ENCODE measurements at places on chromosomes 11 and 22.
A peak's percentile ranks its signal among the peaks of the same experiment; 100 is the strongest.

DNA sequence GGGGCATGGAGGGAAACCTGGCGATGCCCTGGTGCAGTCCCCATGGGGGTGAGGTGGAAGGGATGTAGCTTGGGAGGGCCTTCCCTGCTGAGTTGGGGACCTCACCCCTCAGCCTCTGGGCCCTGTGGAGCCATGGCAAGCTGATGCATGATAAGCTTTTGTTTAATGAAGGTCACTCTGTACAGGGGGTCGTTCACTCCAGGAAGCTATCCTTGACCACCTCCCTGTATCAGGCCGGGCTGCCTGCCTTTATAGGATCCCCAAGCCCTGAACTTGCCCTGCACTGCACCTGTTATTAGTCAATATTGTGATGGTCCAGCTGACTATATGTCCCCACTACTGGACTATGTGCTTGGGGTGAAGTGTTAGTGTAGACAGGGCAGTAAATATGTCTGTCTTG, 49.7 kb upstream of the MYEOV start:
- no peak for DNase-seq

DNA sequence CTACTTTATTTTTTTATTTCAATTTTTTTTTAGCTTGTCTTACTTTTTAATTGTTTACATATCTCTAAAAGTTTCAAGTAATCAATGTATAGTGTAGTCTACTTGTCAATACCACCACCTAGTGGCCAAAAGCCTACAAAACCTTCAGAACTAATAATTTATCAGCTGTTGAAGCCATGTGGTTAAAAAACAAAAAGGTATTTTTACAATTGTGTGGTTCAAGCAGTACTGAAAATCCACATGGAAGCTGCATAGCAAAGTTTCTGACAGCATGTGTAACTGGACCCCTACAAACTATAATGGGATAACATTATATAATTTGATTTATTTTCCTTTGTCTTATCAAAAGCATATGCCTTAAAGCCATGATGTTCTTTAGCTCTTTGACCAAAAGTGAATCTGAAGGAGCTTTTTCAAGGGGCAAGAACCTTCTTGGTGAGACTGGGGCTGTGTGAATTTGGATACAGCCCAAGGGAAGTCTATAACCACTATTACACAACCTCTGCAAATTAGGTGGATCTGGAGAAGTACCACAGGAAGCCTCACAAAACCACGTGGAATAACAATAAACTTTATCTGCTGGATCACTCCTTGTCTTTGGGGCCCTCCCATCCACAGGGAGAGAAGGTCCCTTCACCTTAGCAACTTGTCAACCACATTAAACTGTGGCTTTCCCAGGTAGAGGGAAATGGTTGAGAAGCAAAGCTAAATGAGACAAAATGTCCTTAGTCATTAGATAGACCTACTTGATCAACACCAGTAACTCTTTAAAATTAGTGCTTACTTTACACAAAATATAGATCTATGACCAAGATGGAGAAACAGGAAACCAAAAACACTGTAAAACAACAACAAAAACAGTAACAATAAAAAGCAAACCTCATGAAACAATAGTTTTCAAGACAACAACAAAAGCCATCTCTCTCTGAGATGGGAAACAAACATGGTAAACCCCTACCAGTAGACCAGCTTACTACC, 9.9 kb downstream of the NARS2 start:
- peak; percentile 16 for DNase-seq

DNA sequence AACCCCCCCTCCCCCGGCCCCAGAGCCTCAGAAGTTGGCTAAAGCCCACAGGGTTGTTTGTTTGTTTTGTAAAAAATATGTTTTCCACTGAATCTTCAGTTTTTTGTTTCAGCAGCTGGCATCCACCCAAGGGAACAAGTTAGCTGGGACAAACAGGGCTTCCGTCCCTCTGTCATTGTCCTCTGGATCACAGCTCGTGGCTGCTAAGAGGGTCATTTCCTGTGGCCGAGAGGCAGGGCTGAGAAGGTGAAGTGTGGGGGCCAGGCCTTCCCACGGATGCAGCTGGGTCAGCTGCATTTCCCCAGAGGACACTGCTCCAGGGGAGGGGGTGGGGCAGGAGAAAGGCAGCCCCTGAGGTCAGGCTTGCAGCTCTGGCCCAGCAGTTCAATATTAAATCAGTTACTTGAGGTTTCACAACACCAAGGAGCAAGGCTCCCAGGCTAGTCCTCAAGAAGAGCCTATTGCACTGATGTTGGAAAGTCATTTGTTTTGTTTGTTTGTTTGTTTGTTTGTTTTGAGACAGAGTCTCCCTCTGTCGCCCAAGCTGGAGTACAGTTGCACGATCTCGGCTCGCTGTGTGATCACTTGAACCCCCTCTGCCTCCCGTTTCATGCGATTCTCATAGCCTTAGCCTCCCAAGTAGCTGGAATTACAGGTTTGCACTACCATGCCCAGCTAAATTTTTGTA, 34.4 kb upstream of the SMTN start:
- no peak for DNase-seq

DNA sequence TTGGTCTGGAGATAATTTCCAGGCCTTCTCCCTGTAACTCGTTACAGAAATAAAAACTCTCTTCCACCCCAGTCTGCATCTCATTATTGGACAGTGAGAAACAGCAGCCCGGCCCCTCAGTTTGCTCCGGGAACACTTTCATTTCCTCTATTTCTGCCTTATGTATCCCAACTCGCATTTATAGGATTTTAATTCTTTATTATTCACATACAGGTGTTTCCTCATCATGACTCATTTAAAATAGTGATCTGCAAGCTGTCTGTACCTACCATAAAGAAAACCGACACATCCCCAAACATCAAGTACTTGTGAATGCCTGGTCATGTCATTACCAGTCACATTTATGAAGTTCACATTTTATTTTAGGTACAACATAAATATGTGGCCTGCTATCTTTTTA, 42.8 kb downstream of the PIWIL3 start:
- DNase-seq = no peak

- DNase-seq = no peak
These were observed 731.5 kb downstream of the NTM start for GRCh38 chr11:132101881-132102280.

DNA sequence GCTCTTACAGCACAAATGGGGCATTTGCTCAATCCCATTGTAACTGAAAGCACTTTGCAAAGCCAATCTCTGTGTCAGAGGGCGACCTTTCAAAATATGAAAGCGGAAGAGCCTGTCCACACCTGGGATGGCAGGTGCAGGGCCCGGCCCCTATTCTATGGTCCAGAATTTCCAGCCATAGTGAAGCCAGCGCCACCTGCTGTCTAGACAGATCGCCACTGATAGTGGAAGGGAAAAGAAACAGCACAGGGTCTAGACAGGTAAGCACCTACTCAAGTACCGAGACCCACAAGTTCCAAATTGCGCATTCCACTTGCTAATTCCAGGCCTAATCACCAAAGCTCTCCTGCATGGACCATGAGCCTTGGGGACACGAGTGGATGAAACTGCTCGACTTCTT, 141.4 kb downstream of the NTM start:
- no peak for DNase-seq

- DNase-seq = no peak
These were observed 118.2 kb downstream of the ABTB2 start for GRCh38 chr11:34239465-34240149.

DNA sequence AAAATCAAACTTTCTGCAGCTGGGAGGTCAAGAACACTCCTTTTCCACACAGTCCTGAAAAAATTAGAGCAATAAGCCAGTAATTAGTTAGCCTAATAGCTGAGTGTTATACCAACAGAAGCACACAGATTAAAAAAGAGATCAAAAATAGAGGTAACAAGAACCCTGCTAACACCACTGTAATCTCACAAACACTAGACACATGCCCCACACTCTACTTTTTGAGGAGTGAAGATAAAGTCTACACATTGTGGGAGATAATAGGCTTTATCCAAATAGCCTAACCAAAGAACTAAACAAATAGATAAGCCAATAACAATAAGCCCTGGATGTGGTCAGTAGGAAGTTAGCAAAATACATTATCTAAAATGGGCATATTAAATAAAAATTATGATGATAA, 372.7 kb upstream of the ANO5 start:
- DNase-seq = no peak

- DNase-seq = no peak
These were observed 198.3 kb downstream of the CASP12 start for GRCh38 chr11:104699981-104700380.

DNA sequence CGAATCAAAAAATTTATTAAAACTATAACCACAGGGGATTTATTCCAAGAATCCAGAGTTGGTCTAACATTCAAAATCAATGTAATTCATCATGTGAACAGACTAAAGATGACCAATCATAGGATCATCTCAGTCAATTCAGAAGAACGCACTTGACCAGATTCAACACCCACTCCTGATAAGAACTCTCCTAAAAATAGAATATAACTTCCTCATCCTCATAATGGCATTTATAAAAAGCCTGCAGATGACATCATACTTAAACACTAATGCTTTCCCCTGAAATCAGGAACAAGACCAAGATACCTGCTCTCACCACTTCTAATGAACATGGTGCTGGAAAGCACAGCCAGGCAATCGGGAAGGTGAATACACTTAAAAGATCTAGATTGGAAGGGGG, 10.5 kb upstream of the MUC2 start:
- DNase-seq = no peak

DNA sequence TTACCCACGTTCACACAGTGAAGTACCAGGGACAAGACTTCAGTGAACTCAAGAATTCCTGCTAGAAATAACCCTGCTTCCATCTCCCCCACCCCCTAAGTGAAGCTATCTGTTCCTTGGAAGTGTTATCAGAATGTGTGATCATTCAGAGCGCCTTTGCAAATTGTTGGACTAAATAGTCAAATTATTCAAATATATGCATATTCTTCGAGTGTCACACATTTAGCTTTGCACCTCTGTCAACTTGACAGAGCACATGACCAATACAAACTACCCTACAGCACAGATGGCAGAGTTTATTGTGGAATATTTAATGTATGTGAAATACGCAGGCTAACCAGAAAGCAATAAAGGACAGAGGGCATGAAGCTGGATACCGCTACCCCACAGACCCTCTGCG, 2.6 kb upstream of the BDNF start:
- DNase-seq = no peak

GRCh38 chr11:103892603-103893002, 143.8 kb upstream of the DDI1 start:
- no peak for DNase-seq

GRCh38 chr11:71532036-71532610, 5.1 kb downstream of the KRTAP5-7 start:
- DNase-seq = no peak

DNA sequence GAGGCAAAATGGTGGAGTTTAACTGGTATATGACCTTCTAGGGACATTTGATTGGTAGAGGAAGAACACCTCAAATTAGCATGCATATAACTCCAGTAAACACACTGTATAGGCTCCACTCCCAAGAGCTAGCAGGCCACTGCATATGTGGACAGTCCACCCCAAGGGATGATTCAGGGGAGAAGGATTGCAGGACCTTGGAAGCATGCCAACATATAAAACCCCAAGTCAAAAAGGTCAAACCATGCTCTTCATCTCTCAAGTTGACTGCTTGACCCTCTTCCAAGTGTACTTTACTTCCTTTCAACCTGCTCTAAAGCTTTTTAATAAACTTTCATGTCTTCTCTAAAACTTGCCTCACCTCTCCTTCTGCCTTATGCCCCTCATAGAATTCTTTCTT, 459.9 kb upstream of the CCDC179 start:
- DNase-seq = no peak

- peak; percentile 80 for DNase-seq
These were observed 872 bp downstream of the TMA7B start for GRCh38 chr22:39960791-39961746.

DNA sequence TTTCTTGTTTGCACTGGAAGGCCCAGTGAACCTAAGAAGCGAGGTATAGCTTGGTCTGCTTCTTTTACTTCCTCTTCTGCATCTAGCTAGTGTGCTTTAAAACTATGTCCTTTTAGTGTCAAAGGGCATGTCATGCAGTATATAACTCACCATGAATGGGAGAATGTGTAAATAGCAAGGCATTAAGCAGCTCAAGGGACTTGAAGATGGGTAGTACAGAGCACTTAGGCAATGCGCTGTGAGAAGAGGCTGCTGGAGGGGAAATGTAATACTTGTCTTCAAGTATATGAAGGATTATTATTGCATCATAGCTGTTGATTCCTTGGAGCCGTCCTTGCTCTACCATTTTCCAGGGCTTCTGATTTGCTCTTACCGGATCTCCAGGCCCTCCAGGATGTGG, 7.6 kb downstream of the MAML2 start:
- DNase-seq = no peak

DNA sequence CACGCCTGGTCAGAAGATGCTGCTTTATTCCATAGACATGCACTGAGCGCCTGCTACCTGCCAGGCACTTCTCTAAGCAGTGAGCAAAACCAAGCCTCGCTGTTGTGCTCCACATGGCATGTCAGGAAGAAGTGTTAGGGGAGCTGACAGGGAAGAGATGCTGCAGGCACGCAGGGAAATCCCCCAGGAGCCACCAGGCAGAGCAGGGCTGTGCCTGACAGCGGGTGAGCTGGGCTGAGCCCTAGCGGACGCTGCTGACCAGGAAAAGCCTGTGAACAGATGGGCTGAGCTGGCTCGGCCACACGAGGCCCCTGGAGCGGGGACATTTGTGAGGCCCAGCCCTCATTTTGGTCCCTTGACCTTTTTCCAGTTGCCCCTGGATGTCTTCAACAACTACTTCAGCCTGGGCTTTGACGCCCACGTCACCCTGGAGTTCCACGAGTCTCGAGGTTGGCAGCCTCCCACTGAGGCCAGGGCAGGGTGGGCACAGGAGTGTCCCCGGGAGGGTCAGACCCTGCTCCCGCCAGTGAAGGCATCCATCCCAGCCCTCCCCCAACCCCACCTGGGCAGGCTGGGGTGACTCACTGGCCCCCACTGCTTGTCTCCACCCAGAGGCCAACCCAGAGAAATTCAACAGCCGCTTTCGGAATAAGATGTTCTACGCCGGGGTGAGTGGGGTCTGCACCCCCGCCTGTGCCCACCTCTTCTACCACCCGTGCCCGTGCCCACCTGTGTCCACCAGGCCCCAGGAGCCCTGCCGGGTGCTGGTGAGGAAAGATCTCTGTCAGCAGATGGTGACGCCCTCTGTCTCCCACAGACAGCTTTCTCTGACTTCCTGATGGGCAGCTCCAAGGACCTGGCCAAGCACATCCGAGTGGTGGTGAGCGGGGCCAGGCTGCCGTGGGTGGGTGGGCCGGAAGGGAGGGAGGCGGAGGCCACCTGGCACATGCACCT, 7.4 kb upstream of the MDK start:
- DNase-seq = no peak

DNA sequence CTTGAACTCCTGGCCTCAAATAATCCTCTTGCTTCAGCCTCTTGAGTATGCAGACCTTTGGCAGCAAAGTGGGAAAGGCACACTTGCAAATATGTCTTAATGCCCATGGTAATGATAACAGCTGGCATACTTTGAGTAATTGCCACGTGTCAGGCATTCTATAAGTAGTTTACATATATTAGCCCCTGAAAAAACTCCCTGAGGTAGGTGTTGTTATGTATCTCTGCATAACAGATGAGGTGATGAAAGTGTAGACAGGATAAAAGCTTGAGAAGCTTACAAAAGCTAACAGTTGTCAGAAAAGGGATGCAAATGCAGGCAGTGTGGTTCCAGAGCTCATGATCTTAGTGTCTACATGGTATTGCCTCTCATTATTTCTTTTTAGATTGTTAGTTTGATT, 291.1 kb upstream of the C11orf87 start:
- DNase-seq = no peak

- no peak for DNase-seq
These were observed 6.9 kb upstream of the CHORDC1 start for GRCh38 chr11:90229791-90230190.

GRCh38 chr22:37476389-37477329, 9.5 kb downstream of the MFNG start:
- DNase-seq = no peak

GRCh38 chr11:28132548-28132947, 24.4 kb downstream of the METTL15 start:
- DNase-seq = no peak
